ENCODE measurements at places on chromosomes 3 and 15.

- DNase-seq: no peak
Measured at GRCh38 chr15:61830536-61831330, 229.5 kb downstream of the VPS13C start.

GRCh38 chr15:39084674-39085530 is 496.0 kb upstream of the THBS1 start:
- no peak for DNase-seq

DNA sequence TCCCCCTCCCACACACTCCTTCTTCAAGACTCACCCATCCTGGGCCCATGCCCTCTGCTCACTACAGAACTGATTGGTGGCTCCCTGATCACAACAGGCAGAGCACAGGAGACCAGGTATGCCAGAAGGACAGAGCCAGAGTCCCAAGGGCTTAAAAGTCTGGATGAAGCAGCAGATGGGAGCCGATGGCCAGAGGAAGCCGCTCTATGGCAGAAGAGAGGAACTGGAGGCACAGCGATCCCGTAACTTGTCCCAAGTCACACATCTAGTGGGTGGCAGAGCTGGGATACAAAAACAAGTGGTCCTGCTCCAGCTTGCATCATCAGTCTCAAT is 20.7 kb downstream of the ITGA11 start:
- DNase-seq: no peak

DNA sequence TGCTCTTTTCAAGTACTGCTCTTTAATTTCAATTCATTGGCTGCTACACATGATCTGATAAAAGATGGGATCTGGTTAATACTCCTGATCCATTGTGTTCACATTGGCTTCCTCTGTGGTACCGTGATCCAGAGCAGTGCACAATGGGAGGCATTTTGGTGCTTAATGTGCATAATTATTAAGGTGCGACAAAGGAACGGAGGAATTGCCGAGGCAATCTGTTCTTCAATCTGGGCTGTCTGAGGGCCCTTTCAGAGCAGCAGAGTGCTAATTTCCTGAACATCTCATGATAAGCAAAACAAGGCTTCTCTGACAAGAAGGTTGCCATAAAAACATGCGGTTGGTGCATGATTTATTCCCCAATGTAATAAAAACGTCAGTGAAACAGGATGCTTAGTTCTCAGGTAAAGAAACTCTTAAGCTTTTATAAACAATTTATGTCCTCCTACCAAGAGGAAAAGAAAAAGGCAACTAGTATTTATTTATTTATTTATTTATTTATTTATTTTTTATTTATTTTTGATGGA is 64.0 kb upstream of the EPHA3 start:
- DNase-seq: no peak

DNA sequence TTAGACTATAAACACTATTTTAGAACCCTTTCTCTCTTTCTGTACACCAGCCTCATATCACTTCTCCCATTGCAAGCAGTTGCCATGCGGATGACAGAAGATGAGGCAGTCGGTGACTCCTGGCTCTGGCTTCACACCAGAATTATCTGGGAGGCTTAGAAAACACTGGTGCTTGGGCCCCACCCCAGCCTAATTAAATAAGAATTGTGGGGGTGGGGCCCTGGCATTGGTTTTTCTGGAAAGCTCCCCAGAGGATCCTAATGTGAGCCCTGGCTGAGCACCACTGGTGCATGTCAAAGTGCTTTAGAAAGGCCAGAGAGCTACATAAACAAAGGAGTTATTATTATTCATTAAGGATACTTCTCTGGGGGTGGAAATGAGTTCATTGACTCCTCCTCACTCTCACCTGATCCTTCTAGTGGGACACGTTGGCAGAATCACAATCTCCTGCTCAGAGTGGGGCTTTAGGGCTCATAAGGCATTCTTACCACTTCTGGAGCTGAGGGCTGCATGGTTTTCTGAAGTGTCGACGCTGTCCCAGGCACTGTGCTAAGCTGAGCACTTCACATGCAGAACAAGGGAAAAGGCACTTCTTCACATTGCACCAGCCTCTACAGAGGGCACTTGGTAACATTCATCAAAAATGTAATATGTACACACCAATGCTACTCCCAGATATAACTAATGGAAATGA is 188.5 kb upstream of the TLE3 start:
- no peak for DNase-seq

DNA sequence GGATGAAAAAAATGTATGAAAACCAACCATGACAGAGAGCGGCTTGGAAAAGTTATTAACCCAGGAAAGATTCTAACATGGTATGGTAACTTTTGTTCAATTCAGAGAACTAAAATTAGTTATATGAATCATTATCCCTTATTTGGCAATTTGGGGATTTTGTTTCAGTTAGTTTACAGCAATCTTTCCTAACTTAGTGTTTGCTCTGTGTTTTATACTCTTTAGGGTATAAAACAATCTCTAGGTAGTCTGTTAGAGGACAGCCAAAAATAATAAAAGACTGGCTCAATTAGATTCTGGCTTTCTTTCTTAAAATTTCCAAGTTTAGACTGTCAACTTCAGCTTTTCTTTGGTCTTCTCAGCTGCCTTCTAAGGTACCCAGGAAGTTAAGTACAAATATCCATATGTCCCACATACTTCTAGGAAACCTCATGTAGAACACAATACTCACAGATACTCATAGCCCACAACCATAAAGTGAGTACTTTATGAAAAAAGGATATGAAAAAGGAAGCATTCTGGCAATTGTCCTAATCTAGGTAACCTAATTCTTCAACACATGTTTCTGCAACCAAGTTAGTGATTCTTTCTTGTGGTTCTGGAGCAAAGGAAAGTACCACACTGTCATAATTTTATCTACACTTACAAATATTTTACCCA is 849.3 kb downstream of the ROBO1 start:
- DNase-seq: no peak

- no peak for DNase-seq
Measured at GRCh38 chr3:177561769-177562392, 364.6 kb upstream of the TBL1XR1 start.

DNA sequence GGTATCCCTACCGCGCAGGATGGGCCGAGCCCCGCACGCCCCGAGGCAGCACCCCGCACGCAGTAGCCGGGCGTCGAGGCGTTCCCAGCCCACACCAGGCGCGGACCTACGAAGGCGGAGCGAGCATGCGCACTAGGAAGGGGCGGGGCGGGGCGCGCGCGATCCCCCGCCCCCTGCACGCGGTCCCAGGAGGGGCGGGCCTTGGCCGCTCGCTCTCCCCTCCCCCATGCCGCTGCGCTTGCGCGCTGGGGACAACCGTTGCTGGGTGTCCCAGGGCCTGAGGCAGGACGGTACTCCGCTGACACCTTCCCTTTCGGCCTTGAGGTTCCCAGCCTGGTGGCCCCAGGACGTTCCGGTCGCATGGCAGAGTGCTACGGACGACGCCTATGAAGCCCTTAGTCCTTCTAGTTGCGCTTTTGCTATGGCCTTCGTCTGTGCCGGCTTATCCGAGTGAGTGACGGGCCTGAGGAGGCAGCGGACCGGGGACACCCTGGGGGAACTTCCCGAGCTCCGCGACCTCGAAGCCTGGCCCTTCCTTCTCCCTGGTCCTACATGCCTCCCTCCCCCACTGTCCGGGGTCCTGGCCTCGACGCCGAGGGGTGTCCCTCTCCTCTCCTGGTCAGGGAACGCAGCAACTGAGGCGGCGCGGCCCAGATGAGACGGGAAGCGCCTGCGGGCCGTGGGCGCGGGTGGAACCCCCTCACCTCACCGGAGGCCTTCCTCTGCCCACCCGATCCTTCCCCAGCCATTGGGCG is at the start of gene SPESP1:
SPESP1 (plus strand) TSS at position 258 of the 755 bp plus-strand sequence; CDS start at position 387, 129 bp downstream.
- DNase-seq: peak; percentile 35

GRCh38 chr15:27412415-27412814 is 441.4 kb downstream of the GABRG3 start:
- no peak for DNase-seq

- DNase-seq: no peak
Measured at GRCh38 chr3:124221422-124221821, 229.5 kb upstream of the ROPN1 start.

DNA sequence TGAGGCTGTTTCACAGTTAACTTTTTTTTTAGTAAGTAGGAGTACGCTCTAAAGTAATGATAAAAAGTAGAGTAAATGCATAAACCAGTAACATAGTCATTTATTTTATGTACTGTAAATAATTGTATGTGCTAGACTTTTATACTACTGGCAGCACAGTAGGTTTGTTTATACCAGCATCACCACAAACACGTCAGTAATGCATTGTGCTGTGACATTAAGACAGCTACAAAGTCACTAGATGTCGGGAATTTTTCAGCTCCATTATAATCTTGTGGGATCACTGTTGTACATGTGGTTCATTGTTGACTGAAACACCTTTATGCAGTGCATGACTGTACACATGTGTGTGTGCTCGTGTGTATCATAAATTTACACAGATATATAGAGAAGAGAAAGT is 618.0 kb upstream of the ADAMTS9 start:
- no peak for DNase-seq

DNA sequence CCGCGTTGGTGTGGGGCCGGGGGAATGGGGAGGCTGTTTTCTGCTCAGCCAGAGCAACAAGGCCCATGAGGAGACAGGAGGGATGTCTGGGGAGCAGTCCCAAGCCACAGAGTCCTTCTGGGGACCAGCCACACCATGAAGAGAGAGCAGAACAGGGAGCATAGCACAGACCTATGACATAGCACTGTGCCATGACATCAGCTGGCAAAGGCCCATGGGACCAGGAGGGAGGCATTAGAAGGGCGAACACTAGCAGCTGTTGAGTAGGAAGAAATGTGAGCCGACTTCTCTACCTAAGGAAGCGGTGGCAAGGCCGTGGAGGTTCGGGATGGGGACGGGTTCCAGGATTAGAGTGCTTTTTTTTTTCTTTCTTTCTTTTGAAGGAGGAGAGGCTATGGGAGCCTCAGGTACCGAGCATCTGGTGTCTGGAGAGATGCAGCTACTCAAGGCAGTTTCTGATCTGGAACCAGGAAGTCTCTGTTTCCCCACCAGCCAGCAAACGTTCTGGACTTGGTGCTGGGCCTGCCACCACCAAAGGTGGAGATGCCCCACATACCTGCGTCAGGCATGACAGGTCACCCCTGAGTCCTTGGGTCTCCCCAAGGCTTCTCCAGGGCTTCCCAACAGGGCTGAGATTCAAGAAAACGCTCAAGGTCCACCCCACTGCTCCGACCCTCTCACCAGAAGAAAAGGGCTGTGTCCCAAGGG is 77.3 kb upstream of the CGNL1 start:
- no peak for DNase-seq

- DNase-seq: no peak
Measured at GRCh38 chr15:94234300-94234699, 2.9 kb downstream of the MCTP2 start.

DNA sequence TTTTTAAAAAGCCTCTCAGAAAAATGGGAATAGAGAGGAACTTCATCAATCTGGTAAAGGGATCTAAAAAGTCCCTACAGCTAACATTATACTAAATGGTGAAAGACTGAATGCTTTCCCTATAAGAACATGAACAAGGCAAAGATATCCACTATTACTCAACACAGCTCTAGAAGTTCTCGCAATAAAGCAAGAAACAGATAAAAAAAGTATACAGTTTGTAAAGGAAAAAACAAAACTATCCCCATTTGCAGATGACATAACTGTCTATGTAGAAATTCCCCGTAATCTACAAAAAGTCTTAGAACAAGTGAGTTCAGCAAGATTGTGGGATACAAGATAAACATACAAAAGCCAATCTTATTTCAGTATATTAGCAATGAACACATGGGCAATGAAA is 15.4 kb downstream of the EDC3 start:
- DNase-seq: no peak

DNA sequence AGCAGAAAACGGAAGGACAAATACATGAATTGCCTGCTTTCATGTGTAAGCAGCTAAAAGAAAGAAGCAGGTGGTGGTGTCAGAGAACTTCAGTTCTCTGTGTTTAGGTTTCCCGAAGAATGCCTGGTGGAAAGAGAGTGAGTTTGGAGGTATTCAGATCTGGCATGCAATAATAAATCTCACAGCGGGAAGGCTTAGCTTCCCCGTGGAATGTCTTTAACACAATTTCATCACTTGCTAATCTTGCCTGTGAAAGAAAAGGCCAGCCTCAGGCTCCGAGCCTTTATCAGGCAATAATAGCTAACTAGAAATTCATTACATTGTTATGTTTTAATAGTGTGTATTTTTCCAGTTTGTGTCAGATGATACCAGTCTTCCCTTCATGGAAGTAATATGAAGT is 220.3 kb downstream of the PDZRN3 start:
- DNase-seq: no peak

- no peak for DNase-seq
Measured at GRCh38 chr15:93219859-93220420, 130.9 kb upstream of the RGMA start.

GRCh38 chr3:57078635-57079473 is 18.4 kb downstream of the SPATA12 start:
- no peak for DNase-seq

GRCh38 chr15:99279827-99280226 is 28.5 kb downstream of the LRRC28 start:
- DNase-seq: no peak

DNA sequence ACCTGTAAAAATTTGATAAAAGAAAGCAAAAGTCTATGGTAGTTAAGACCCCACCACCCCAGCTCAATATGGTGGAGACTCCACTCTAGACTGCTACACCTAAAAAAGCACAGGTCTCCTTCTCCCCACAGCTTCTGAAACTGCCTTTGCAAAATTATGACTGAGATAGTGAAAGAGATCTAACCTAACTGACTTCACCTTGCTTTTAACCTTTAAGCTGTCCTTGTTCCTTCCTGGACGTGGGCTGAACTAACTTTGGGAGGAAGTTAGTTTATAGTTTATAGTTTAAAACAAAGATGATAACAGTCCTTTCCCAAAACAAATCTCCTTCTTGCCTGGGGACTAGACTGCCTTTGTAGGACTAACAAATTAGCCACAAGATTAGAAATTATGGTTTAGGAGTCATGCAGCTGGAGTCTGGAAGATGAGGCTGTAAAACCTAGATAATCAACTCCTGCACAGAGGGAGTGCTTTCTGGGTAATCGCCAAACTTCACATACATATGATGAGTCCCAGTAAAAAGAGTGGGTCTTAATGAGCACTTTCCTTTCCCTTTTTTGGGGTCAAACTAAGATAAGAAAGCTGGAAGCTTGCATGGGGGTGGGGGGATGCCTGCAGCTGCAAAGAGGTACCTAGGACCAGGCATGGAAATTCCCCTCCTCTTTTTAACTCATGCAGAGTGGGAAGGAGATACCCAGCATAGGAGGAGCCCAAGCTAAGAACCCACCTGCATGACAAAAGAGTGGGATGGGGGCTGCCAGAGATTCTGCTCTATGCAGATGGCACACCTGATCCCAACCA is 17.5 kb downstream of the CCR8 start:
- no peak for DNase-seq

- no peak for DNase-seq
Measured at GRCh38 chr15:94610069-94610468, 378.7 kb downstream of the MCTP2 start.

GRCh38 chr15:51884517-51885236 is 55.2 kb downstream of the TMOD3 start:
- DNase-seq: no peak

GRCh38 chr3:124200407-124200806 is 208.5 kb upstream of the ROPN1 start:
- no peak for DNase-seq

DNA sequence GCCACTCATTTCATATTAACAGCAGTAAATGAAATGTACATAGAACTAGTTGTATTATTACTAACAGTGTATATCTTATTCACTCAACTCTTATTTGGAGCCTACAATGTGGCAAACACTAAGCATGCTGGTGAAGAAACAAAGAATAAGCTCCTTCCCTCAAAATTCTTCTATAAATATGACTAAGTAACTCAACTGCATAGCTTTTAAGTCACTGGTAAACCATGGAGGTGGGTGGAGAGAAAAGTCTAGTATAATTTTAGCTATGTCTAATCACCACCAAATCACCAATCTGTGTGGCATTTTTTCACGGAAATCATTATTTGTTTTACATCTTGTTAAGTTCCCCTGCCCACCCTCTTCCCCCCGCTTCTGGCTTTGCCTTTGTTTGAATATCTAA is 17.5 kb downstream of the COPS2 start:
- DNase-seq: no peak
